ENCODE measurements at places on chromosomes 16 and 17.

GRCh38 chr17:39738568-39738901, 797 bp downstream of the GRB7 start:
- DNase-seq: no peak

- DNase-seq: no peak
Measured at GRCh38 chr16:2170080-2170479, 14.5 kb downstream of the TRAF7 start.

DNA sequence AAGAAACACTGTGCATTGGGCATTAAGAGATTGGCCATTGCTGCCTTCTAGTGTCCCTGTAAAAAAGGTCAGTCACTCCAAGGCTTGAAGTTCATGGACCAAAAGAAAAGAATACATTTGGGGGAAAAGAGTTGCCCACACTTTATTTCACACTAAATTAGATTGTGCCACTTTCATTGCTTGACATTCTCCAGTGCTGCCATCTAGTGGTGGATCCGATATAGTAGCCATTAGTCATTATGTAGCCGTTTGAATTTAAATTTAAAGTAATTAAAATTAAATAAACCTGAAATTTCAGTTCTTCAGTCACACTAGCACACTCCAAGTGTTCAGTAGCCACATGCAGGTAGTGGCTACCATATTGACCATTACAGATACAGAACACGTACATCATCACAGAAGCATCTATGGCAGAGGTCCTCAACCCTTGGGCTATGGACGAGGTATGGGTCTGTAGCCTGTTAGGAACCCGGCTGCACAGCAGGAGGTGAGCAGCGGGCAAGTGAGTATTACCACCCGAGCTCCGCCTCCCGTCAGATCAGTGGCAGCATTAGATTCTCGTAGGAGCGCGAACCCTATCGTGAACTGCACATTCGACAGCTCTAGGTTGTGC, 21.9 kb upstream of the CDH5 start:
- no peak for DNase-seq

DNA sequence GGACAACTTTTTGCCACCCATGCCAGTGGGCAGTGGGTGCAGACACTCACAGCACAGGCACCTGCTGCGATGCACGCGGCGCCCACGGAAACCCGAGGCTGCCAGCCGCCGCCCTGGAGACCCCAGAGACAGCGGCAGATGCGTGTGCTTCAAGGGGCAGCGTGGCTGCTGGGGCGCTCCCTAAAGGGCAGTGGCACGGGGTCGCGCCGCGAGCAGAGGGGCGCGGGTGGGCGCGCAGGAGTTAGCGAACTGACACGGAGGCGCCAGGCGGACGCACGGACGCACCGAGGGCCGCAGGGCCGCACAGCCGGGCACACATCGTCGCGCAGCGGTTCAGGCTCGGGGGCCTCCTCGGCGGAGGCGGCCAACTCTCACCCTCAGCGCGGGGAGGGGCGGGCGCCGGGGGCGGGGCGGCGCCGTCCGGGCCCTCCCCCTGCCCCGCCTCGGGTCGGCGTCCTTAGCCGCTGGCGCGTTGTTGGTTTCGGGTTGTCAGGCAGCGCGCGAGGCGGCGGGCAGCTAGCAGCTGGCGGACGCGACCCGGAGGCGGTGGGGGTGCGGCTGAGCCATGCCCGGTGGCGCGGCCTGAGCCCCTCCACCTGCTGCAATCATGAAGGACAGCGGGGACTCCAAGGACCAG, at the start of gene KIF19:
KIF19 (plus strand) TSS at position 484 of the 637 bp plus-strand sequence; CDS start at position 608, 124 bp downstream.
- peak; percentile 51 for DNase-seq

GRCh38 chr17:59496178-59496577, 69.2 kb upstream of the DHX40 start:
- no peak for DNase-seq

DNA sequence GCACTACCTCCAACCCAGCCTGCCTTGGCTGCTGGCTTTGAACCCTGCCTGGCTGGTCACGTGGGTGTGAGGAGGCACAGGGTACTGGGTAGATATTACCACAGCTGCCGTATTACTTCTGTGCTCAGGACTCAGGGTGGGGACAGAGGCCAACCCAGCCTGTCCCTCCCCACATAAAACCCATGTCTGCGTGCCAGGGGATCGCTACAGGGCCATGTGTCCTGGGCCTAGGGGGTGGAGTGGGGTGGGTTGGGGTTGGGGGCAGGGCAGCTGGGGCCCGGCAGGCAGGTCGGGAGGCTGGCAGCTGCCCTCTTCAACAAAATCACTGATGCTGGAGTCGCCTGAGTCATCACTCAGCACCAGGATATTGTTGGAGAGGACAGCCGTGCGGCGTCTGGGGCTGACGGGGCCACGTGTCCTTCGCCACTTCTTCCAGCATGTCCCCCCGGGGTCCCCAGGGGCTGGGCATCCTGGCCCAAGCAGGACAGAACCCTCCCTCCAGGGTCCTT, 39.7 kb upstream of the PVALEF start:
- DNase-seq: peak; percentile 53

DNA sequence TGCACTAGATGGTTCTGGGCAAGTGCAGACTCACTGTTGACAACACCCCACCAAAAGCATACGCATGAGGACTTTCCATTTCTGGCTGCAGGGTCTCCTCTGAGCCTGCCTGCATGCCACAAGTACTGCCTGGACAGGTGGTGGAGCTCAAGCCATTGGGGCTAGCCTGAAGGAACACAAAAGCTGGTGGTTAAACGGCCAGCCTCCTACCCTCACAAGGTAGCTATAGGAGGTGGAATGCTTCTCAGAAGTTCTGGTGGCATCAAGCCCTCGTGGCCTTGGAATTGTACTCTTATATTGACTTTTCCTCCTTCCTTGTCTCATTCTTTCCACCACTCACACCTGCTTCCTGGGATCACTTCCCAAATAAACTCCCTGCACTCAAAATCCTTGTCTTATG, 56.6 kb upstream of the BCAR1 start:
- no peak for DNase-seq

DNA sequence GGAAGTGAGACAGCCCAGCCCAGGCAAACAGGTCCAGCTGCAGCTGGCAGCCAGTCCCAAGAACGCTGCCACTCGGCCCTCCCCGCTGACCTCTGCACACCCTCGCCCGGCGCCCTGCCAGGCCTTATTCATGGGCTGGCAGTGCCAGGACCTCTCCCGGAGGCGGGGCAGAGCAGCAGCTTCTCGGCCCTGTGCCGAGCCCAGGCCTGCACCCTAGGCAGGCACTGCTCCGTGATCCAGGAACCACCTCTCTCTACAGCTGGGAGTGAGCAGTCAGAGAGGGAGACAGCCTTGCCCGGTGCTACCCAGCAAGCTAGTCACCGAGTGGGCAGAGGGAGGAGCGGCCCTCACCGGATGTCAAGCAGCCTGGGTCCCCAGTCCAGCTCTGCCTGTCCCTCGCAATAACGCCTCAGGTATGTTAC, 79.9 kb upstream of the CBX4 start:
- DNase-seq: peak; percentile 92

DNA sequence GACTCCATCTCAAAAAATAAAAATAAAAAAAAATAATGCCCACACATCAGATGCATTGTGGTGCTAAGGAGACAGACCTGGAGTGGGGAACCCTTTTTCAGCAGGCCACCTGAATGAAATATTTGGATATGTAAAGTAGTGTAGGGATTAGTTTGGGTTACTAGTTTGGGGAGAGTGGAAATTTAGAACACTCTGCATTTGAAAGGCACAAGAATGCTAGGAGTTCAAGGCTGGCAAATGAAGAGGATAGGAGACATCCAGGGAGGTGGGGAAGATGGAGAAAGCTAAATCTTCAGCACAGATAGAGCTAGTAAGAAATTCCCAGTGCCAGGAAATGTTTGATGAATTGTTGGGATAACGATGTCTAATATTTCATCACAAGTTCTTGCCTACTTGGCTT, 298.3 kb upstream of the ERCC4 start:
- no peak for DNase-seq

- no peak for DNase-seq
Measured at GRCh38 chr17:67125417-67125816, 81.1 kb downstream of the CACNG1 start.

DNA sequence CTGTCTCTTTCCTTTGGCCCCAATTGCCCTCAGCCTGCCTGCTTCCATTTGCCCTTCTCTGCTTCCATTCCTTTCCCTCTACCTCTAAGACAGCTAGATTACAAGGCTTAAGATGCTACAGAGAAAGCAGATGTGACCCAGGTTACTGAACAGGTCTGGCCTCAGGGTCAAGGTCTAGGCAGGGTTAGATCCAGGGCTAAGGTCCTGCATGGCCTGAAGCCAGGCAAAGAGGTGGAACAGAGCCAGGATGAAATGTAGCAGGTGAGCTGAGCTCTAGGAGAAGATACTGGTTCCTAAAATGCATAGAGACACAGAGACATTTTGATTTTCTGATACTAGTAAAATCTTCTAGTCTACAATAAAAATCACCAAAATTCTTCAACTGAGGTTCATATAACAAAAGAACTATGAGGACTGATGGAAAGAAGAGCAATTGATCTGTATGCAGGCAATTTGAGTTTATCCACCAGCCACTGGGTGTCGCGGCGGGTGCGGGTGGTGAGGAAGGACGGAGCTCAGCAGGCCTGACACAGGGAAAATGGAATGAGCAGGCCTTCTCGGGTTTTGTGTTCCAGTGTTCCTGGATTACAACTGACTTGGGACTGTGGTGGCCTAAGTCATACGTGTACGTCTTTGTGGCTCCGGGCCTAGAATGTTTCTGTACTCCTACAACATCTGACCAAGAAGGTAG, 95.9 kb downstream of the MYH10 start:
- DNase-seq: no peak

GRCh38 chr17:82794781-82795482, 43.1 kb downstream of the TBCD start:
- no peak for DNase-seq

DNA sequence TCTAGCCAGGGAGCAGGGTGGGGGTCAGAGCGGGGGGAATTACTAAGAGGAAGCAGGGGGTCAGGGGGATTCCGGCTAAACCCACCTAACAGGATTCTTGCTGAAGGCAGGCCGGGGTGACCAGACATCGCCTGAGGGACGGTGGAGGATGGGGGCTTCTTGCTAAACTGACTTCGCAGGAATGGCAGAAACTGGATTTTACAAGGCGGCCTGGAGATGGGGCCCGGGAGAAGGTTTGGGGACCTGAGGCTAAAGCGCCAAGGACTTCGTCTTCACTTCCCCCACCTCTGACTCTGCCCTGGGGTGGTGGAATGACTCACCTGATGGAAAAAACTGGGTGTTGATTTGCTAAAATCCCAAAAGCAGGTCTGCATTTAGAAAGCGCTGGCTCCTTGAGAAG, 23.5 kb downstream of the LGALS3BP start:
- DNase-seq: no peak

- DNase-seq: peak; percentile 50
Measured at GRCh38 chr17:28970879-28971278, 19.6 kb upstream of the PHF12 start.

- no peak for DNase-seq
Measured at GRCh38 chr17:36149296-36149820, 27.1 kb downstream of the TBC1D3B start.

DNA sequence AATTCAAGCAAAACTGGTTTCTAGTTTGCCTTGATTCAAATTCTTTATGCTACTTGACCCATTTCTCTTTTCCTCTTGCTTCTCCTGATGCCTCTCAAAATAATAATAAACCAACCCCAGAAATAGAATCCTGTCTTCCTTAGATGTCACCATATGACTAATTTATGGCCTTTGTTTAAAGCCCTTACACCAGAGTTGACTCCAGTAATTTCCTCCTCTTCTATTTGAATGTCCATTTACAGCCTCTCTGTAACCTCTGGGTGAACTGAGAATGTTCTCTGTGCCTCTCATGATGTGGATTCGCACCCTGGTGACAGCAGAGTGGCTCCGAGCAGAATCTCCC, 31.5 kb downstream of the ZFHX3 start:
- DNase-seq: no peak

- no peak for DNase-seq
Measured at GRCh38 chr16:1298406-1298805, 11.0 kb upstream of the UBE2I start.

DNA sequence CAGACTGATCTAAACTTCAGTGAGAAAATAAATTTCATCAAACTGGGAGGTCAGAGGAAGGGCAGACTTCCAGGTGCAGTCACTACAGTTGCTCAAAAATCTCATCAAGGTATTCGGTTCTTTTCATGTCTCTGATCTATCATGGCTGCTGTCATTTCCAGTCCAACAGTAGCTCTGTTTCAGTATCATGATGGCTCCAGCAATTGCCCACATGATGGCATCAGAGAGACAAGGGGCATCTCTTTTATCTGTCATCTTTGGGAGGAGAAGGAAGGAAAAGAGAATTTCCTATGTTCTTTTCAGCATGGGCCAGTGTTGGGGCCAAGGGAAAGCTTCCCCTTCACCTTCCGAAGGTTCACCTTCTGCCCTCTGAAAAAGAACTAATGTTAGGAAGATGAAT, 504.9 kb upstream of the HSBP1 start:
- DNase-seq: no peak

- DNase-seq: no peak
Measured at GRCh38 chr17:34393401-34393800, 30.4 kb upstream of the CCL1 start.

- DNase-seq: no peak
Measured at GRCh38 chr17:76266244-76266938, 1.2 kb downstream of the UBALD2 start.

GRCh38 chr16:58475091-58475619, 24.8 kb upstream of the NDRG4 start:
- DNase-seq: no peak

DNA sequence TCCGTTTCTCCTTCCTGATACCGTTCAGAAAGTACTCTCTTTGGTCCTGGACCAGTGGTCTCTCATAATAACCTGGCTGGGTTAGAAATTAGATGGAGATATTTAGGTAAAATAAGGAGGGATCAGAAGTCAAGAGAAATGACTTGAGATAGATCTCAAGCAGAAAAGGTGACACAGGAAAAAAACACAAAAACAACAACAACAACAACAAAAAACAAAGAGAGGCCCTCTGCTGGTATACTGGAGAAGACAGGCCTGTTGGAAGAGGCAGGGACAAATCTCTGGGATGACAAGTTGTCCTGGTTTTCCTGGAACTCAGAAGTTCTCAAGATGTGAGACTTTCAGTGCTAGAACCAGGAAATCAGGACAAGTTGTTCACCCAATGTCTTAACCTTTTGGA, 430.5 kb downstream of the SHISA9 start:
- no peak for DNase-seq

- DNase-seq: no peak
Measured at GRCh38 chr16:52861614-52862022, 191.1 kb downstream of the CHD9NB start.

DNA sequence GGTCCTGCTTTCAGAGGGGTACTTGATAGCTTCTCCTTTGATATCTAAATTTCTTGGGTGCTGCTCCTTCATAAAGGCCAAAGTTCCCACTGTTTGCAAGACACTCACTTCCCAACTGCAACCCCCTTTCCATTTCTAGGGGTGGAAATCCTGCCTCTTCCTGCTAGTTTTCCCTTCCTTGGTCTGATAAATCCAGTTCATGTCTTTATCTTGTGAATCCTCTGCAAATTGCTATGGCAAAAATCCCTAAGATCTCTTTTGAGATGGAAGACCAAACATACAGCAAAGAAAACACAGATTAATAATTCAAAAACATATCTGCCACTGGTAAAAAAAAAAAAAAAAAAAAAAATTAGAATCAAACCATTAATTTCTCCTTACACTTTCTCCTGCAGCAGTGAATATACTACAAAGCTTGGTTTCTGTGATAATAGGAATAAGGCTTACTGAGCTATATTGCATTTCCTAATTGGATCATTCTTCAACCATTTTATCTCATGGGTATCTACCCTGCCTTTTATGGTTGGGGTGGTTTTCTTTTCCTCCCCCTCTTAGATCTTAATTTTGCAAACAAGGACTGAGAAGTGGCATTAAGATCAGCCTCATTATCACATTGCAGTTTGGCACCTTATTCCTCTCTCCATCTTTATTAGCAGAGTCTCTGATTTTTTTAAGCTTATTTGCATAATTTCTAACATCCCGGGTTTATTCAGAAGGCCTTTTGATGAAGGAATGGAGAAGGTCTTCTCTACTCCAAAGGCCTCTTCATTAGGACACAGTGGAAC, 439.1 kb downstream of the XYLT1 start:
- no peak for DNase-seq

Data from dorsolateral prefrontal cortex (tissue), 122 donors.